ENCODE measurements at places on chromosomes 5 and 9. TPM values are rescaled to one million over a fixed set of nuclear protein-coding genes. Genes with fewer than 3 reads are reported as not detected.
A peak's percentile ranks its signal among the peaks of the same experiment; 100 is the strongest.

DNA sequence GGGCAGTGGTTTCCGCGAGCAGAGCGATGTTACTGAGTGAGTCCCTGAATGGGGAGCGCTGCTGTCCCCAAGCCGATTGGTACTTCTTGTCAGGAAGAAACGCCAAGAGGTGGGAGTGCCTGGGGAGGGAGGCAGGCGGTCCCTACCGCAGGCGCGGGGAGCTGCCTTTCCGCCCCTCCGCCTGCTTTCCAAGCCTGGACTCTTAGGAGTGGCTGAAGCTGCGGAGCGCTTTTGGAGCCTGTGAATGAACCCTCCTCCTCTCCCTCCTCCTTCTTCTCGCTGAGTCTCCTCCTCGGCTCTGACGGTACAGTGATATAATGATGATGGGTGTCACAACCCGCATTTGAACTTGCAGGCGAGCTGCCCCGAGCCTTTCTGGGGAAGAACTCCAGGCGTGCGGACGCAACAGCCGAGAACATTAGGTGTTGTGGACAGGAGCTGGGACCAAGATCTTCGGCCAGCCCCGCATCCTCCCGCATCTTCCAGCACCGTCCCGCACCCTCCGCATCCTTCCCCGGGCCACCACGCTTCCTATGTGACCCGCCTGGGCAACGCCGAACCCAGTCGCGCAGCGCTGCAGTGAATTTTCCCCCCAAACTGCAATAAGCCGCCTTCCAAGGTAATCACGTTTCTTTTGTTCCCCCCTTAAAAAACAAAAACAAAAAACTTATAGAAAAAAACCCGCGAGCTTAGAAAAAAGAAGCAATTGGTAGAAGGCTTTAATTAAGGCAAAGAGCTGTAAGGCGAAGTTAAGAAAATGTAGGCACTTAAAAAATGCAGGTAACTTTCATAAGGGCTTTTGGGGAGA, at the start of gene VCAN:
TSS of gene VCAN (plus strand) at position 340 of the 808 bp plus-strand sequence. CDS start 11,775 bp downstream, outside the sequence.
- peak; percentile 84 for DNase-seq

- no peak for DNase-seq
These were observed 75.6 kb upstream of the SLC44A1 start for GRCh38 chr9:105168870-105169319.

PCDH1 gene
- total RNA-seq = 15.8 TPM

GRCh38 chr9:136644593-136645351, 17.9 kb upstream of the EGFL7 start:
- DNase-seq = peak; percentile 95

DNA sequence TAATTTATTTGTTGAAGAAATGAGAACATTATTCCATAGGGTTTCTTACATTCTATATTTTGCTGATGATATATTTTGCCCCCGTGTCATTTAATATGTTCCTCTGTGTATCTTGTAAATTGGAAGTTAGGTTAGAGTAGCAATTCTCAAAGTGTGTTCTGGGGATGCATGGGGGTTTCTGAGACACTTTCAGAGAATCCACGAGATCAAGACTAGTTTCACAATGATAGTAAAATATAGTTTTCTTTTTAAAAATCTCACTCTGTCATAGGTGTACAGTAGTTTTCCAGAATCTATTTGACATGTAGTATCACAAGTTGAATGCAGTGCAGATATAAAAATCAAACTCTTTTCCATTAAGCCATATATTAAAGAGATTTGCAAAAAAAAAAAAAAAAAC, 488.6 kb upstream of the SGCD start:
- no peak for DNase-seq

- DNase-seq = no peak
These were observed 2.1 kb downstream of the CCNO start for GRCh38 chr5:55231029-55231918.

TAF11L8 gene
- not detected for total RNA-seq

SPINK4 gene
- total RNA-seq = not detected

DNA sequence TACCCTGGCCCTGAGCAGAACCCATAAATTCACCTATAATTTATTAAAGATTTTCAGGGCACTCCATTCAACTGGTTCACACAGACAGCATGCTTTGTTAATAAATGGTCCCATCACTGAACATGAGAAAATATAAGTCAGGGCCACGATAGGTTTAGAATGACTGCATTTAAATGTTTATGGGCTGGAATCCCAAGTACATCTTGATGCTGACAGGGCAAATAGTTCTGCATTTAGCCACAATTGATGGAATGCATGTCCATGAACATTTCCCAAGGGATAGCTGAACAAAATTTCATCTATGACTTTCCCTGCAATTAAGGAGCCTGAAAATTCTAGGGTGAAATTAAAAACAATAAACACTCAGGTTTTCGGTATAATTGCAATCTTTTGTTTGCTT, 124.5 kb downstream of the CAAP1 start:
- DNase-seq = no peak

- no peak for DNase-seq
These were observed 251.7 kb downstream of the RAB3C start for GRCh38 chr5:58834242-58835225.

MYMK gene
- not detected for total RNA-seq

MAP1B gene
- 49.7 TPM for total RNA-seq

GRCh38 chr9:33851301-33851700, 34.3 kb downstream of the UBE2R2 start:
- DNase-seq = no peak

- DNase-seq = no peak
These were observed 2.6 kb upstream of the GABRB2 start for GRCh38 chr5:161549106-161549505.

NUTM2G gene
- not detected for total RNA-seq

DNA sequence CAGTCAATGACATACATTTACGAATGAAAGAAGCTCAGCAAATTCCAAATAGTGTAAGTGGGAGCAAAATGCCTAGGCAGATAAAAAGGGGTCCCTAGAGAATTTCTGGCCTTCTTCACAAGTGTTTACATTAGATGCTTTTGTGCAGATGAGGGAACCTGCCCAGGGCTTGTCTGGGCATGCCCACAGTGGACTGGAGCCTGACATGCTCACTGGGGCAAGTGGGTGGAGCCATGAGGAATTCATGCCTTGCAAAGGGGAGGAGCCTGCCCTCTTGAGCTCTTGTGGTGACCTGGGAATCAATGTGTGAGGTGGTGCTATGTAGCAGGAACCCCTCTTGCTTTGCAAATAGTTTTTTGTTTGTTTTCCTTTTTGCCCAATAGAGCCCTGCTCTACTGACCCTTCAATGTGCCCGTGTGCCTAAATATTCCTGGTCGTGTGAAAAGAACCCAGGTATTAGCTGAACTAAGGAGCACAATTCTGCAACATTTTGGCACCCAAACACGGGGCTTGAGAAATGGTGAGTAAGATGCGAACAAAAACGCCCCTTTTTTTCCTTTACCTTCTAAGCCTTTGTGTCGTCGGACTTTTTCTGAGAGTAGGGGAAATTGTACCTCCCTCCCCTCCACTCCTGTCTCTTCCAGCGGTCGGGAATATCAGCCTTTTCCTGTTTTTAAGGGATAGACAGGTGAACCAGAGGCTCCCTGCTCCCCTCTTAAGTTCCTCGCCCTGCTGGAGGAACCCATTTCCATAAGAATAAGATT, 433.8 kb upstream of the CDH9 start:
- DNase-seq = no peak

CNTNAP3 gene
- 10.1 TPM for total RNA-seq

- no peak for DNase-seq
These were observed 4.9 kb upstream of the LCN1 start for GRCh38 chr9:135516132-135516860.
